ENCODE measurements at places on chromosomes 11 and 22.

- DNase-seq: no peak
These were observed 47.2 kb downstream of the CYTH4 start for GRCh38 chr22:37329238-37330140.

- peak; percentile 90 for DNase-seq
These were observed 9.1 kb upstream of the CLCF1 start for GRCh38 chr11:67382276-67383136.

DNA sequence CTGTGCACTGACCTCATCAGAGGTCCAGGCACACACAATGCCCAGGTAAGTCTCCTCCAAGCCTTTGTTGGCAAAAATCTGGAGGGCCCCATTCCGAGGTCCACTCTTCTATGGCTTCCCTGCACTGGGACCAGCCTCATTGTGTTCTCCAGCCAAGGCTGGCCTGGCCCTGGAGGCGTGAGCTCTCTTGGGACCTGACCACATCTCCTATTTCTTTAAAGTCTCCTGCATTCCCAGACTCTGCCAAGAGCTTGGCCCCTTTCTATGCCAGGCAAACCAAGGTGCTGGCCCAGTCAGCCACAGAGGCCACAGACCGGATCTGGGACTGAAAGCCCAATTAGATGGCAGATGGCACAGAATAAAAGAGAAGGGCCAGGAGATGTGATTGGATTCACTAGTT is 55.1 kb downstream of the C11orf58 start:
- DNase-seq: no peak

DNA sequence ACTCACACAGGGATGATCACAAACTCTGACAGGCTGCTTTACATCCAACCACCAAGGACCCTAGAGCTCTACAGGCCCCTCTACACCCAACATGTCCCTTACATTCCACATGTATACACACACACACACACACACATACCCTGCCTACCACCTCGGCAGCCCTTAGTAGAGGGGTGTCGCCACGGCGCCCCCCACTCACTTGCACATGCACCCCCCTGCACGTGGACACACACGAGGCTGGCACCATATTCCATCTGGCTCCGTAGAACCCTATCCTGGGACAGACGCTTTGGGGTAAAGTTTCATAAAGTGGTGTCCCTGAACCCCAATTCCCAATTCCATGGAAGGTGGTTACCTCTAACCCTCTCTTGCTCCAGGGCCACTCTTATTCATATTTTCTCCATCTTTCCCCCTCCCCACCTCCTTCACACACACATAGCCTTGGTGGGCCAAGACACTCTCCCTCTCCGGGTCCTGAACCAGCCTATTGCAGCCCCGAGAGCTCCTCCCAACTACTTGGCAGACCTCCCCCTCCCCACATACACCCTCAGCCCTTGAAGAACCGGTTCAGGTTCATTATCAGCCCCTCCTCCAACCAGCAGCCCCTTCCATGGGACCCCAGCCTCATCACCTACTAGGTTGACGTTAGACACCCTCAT is 809 bp downstream of the PDE2A start:
- no peak for DNase-seq

DNA sequence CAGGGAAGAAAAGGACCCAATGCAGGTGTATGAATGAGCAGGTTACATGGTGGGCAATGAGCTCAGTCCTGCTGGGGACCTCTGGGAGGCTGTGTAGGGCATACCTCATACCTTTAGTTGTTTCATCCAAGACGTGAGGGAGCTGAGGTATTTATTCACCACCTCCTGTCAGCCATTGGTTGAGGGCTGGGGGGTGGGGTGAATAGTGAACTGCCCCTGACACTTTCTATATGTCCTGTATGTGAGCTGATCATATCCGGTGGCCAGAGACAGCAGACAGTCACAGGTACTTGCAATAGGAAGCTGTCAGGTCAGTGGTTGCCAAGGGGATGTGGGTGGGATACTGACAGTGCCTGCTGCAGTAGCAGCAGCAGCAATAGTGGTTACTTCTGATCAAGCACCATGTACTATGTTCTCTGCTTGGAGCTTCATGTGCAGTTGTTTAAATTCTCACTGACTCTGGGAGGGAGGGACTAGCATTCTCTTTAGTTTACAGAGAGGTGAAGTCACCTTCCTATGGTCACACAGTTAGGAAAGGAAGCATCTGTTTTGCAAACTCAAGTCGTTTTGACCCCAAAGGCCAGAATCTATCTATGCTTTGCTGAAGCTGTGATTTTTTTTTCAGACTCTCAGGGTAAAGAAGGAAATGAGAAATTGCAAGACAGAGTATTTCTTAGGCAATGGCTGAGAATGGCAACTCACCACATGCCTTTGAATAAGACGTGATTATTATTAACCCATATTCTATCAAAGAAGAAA is 54.0 kb downstream of the MIAT start:
- no peak for DNase-seq

DNA sequence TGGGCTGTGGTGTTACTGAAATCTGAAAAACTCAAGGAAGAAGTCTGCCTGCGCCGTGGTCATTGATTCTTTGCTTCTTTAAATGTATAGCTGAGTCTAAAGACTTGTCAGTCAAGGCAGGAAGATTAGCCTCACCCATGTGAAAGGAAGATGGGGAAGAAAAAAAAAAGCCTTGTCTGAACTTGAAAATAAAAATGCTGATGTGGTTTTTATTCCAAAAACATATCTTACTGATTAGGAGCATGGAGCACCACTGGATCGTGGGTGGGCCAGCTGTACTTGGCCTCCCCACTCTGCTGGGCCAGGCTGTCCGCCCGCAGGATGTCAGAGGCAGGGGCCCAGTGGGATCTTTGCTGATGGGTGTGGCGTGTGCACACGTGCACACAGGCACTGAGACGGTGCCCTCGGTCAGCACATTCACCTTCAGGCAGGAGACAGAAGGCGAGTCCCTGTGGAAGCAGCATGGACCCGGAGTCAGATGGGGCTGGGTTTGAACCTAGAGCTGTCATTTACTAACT is 111.9 kb downstream of the WNT7B start:
- DNase-seq: no peak

DNA sequence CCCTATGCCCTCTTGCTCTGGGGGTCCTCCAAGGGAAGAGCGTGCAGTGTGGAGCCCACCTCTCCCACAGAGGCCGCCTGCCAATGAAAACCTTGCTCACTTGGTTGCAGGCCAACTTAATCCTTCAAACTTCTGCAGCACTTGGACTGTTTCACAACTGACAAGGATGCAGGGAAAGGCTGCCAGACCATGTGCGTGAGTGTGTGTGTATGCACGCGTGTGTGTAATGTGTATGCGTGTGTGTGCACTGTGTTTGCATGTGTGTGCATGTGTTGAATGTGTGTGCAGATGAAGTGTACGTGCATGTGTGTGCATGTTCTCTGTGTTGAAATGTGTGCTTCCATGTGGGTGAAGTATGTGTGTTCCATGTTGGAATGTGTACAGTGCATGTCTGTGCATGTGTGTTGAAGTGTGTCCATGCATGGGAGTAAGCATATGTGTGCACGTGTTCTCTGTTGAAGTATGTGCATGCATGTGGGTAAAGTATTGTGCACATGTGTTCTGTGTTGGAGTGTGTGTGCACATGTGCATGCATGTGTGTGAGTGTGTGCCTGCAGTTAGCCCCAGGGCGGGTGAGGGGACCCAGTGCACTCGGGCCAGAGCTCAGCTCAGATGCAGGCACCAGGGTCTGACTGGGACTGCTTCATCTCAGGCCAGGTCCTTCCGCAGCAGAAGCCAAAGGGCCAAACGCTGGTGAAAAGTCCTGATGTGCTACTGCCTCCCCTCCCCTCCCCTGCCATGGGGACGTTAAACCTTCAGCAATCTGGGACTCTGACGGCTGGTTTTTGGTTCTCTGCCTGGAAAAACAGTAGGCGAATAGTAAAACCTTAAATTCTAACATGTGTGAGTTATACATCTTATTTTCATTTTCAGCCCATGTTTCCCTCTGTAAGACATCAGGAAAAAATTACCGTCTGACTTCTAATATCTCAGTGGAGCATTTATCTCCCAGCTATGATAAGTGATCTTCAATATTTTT is 72.0 kb downstream of the FLI1 start:
- DNase-seq: no peak

DNA sequence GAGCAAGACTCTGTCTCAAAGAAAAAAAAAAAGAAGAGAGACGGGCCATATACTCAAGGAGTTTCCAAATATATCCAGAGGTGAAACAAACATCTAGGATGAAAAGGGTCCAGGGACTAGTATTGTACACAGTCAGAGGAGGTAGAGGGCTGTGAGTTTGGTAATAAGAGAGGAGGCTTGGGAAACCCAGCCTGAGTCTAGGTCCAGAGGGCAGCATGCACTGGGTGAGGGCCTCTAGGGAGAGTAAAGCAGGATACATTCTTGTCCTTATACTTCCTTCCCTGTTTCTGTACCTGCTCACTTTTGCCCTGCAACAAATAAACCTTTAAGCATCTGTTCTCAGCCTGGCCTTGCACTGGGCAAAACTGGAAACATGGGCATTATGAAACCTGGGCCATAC is 31.5 kb downstream of the STIM1 start:
- DNase-seq: no peak

DNA sequence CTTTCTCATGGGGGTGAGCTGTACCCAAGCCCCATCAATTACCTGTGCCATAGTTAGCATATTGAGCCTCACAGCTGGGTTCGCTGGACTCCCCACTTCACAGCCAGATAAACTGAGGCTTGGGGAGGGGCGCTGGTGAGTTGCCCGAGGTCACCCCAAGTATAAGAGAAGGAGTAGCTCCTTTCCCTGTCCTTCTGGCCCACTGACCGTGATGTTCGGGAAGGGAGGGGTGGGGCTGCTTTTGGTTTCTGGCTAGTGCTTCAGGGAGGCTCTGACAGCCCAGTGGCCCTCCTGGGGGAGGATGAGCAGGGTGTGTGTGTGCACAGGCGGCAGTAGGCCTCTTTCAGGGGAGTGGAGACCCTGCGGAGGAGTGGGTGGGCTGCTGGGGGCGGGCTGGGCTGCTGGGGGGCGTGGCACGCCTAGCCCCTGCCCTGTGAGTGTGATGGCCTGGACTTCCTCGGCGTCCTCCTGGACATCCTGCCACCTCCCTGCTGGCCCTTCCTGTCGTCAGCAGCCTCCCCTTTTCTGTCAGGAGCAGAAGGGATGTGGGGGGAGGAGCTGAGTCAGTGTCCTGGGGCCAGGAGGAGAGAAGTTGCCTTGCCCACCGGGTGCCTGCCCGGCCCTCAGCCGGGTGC is 50.3 kb downstream of the TRIOBP start:
- peak; percentile 22 for DNase-seq

- DNase-seq: no peak
These were observed 32.1 kb downstream of the CACNG2 start for GRCh38 chr22:36671404-36671803.

GRCh38 chr11:104043142-104043541 is 6.7 kb downstream of the DDI1 start:
- DNase-seq: no peak

GRCh38 chr11:28833670-28834069 is 725.5 kb downstream of the METTL15 start:
- no peak for DNase-seq

DNA sequence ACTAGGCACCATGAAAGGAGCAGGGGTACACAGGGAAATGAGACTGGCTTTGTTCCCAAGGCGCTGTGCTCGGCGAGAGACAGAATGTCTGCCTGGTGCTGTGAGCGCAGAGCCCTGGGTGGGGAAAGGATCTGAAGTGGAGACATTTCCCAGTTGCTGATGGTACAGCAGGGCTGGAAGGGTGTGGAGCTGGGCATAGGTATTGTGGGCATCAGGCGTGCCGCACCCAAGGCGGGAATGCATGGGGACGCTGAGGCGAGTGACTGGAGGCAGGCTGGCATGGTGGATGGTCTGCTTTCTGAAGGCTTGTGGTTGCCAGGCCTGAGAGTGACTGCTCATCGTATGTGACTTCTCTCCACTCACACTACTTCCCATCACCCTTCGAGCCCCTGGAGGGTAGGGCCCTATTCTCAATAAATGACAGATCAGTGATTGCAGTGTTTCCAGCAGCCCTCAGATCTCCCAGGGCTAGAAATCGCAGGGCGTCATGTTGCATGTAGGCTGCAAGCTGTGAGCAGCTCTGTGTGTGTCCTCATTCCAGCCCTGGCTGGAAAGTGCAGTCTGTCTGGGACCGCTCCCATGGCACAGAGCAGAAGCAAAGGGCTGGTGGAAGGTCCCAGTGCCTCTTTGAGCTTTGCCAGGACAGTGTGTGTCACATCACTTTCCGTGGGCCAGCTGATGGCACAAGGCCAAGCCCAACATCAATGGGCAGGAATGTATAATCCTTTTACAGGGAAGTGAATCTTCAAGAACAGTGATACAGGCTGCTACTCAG is 67.7 kb downstream of the TBC1D22A start:
- no peak for DNase-seq

DNA sequence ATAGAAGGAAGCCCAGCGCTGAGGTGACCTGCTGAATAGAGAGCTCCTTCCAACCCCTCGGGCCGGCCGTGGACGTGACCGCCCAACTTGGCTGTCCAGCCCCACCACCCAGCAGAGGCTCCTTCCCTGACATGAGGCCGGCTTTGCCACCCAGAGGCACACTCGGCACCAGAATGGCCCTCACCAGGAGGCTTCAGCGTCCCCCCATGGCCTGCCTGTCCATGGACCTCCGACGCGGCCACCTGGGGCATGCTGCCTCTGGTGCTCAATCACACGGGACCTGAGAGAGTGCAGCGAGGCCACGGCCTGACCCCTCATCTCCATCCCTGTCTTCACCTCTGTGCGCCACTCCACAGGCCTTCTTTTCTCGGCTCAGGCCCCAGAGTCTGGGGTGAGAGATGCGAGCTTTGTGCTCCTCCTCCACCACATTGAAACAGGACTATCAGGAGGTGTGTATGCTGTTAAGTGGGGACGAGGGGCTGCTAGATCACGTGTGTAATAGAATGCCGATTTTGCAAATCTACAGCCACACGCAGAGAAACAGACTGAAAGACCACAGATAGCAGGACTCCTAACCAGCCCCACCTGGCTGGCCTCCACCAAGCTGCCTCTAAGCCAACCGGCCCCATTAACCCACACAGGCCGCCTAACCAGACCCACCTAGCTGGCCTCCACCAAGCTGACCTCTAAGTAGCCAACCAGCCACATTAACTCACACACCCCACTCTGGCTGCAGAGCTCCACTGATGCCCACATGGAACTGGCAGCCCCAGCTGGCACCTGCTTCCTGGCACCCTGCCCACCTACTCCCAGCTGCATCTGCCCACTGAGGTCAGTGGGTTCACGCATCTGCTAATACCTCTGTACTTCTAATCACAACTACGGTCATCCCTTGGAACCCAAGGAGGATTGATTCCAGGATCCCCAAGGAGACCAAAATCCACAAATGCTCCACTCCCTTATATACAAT is 20.7 kb downstream of the LINC01488 start:
- no peak for DNase-seq

DNA sequence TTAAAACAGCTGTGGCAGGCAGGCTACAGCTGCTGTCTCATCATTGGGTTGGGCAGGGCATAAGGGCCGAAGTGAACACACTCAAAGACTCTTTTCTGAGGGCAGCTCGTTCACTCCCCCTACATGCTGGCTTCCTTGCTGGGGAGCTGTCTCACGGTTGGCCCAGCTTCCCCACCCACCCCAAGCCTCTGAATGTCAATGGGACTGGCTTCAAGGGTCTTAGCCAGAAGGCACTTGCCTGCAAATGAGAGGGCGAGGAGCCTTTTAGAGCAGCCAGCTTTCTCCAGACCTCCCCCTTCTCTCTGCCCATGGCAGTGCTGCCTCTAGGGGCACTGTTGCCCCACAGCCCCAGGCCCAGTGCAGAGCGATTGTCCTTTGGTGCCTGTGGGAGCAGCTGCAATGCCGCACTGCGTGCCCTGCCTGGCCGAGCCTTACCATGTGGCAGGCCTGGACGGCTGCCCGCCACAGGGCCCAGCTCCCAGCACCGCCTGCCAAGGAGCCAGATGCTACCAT is 94.7 kb upstream of the RASSF10 start:
- peak; percentile 42 for DNase-seq

GRCh38 chr22:33921525-33922348 is 1.5 kb upstream of the LARGE1 start:
- DNase-seq: peak; percentile 35

- DNase-seq: no peak
These were observed 1147.1 kb upstream of the TENM4 start for GRCh38 chr11:80587906-80588305.

Measured in activated CD4-positive, alpha-beta T cell treated with anti-CD3 and anti-CD28 coated beads for 36 hours (primary cell).